ENCODE measurements at places on chromosomes 1 and 21.

DNA sequence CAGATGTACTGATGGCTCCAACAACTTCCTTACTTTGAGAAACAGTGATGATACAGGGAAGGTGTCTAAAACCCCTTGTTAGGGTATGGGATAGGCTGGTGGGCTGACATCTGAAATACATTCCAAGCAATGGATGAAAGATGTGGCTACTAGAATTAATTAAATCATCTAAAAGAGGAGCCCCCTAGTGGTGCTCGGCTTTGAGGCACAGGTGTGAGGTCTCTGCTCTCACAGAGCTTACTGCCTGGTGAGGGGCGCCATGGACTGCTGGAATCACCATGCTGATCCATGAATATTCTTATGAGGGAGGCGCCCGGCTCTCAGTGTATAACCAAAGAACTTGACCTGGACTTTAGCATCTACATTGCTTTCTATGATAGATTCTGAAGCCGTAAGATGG is 48.5 kb downstream of the GNG4 start:
- DNase-seq = no peak

GRCh38 chr1:235883261-235883927 is 16.7 kb upstream of the LYST start:
- DNase-seq = no peak

- no peak for DNase-seq
Measured at GRCh38 chr1:21312407-21312992, 22.2 kb upstream of the ECE1 start.

DNA sequence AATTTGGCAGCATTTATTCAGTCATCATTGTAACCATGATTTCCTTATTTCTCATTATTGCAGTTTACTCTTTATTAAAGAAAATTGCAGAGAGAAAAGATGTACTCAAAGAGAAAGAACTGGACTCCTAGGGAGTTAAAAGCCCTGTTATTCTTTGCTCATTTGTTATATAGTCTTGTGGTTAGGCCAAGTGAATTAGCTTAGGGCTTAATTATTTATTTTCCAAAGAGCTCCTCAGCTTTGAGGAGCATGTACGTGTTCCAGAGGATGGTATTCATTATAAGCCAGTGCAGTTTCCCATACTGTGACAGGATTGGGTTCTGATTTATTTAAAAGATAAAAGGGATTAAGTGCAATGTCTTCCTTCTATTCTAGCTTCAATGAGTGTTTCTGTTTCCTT is 86.4 kb downstream of the GPR161 start:
- no peak for DNase-seq

DNA sequence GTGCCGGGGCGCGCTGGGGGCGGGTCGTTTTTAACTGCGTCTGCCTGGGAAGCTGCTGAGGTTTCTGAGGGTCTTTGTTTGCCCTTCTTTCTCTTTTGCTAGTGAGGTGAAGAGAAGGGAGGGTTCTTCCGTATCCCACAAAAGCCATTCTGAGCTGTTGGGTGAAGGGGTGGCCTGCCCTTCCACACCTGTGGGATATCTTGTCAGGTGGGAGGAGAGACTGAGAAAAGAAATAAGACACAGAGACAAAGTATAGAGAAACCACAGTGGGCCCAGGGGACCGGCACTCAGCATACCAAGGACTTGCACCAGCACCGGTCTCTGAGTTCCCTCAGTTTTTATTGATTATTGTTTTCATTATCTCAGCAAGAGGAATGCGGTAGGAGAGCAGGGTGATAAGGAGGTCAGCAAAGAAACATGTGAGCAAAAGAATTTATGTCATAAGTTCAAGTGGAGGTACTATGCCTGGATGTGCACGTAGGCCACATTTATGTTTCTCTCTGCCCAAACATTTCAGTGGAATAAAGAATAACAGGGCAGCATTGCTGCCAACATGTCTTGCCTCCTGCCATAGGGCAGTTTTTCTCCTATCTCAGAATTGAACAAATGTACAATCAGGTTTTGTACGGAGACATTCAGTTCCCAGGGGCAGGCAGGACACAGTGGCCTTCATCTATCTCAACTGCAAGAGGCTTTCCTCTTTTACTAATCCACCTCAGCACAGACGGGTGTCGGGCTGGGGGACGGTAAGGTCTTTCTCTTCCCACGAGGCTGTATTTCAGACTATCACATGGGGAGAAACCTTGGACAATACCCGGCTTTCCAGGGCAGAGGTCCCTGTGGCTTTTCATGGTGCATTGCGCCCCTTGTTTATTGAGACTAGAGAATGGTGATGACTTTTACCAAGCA is 972 bp downstream of the PGBD2 start:
- no peak for DNase-seq

GRCh38 chr1:25068829-25069228 is 138.8 kb upstream of the RUNX3 start:
- DNase-seq = no peak

- no peak for DNase-seq
Measured at GRCh38 chr21:44524414-44525371, 15.3 kb downstream of the KRTAP10-1 start.

DNA sequence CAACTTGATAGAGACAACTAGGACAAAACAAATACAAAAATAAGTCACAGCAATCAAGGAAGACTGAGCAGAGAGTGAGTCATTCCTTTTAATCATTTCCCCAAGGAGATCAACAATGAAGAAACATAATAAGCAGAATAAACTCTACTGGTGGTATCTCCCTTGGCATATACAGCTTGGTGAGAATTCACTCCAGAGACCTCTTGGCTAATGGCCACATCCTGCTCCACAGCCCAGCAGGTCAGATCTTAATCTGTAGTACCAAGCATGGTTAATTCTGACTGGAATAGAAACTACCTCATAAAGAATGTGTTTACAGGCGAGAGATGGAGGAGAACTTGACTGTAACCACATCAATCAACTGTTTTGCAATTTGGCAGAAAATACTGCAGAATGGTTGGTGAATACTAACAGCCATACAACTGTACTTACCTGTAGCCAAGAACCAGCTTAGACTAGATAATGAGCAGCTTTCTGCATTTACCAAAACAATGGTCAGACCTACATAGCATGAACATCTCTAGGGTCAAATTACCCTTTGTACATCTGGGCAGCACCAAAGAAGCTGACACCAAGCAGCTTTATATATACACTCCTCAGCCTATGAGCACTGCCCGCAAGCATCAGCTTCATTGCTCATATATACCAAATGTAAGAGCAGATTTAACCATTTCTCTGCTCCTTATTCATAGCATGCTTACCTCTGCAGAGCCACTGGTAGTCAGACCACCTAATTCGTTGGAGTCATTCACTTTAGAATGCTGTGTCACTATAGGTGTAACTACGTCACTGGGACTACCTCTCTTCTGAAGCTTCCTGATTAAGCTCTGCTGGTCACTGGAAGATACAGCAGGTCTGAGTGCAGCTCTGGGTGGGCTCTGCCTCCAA is 51.0 kb downstream of the KIAA0319L start:
- DNase-seq = peak; percentile 37

DNA sequence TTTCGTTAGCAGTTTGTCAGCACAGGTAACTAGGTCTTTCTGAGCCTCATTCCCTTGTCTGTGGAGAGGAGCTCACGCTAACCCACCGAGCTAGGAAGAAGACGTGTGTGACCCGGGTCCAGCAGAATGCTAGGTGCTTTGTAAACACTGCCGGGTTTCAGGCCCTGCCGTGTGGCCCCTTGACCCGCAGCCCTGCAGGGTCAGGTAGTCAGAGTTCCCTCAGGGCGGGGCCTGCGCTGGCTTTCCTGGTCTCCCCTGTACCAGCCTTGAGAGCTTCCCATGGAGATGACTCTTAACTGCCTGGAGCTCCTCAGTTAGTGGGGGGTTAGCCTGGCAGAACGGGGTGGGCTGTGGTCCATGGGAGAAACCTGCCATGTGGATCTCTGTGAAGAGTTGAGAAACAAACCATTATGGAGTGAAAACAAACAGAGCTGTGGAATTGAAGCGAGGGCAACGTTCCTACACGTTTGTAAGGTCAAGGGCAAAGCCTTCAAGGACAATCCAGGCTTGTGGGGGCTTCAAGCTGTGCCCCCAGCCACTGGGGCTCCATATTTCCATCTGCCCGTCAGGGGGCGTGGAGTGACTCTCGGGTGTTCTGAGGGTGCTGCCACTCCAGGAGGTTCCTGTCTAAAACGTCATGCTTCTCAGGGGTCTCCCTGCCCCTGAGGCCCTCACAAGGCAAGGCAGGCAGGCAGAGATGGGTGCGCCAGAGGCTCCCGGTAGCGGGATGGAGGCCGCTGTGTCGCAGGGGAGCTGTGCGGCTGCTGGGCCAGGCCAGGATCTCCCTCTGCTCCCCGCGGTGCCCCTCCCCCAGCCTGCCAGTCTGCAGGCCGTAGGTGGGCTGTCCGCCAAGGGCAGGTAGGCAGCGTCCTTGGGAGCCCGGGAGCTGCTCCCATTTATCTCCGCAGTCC is 23.8 kb downstream of the LHX4 start:
- no peak for DNase-seq

DNA sequence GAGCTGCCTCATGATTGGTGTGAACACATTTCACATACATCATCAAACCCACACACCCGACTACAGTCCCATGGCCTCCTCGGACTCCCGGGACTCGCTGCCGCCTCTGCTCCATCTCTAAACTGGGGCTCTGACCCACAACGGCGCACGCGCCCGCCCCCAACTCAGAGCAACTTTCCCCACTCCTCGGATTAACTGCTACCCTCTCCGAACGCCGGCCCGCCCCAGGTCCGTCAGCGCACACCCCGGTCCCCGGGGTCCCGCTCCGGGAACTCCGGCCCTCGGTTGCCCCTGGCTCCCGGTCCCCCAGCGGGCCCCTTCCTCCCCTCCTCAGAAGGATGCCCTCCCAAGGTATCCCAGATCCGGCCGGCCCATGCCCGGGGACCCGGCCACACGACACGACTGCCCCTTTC is 740 bp downstream of the DSTYK start:
- DNase-seq = no peak

- no peak for DNase-seq
Measured at GRCh38 chr1:36522021-36522420, 39.3 kb upstream of the CSF3R start.

DNA sequence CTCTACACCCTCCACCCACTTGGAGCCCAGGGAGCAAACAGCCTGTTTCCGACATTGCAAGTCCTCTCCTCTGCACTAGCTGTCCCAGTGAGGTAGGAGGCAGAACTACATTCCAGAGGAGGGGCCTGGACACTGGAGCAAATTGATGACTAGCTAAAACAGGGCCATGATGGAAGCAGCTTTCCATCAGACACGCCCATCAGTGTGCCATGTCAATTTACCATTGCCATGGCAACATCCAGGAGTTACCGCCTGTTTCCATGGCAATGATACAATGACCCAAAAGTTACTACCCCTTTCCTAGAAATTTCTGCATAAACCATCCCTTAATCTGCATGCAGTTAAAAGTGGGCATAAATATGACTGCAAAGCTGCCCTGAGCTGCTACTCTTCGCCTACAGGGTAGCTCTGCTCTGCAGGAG is 647.1 kb downstream of the PTPRU start:
- no peak for DNase-seq

DNA sequence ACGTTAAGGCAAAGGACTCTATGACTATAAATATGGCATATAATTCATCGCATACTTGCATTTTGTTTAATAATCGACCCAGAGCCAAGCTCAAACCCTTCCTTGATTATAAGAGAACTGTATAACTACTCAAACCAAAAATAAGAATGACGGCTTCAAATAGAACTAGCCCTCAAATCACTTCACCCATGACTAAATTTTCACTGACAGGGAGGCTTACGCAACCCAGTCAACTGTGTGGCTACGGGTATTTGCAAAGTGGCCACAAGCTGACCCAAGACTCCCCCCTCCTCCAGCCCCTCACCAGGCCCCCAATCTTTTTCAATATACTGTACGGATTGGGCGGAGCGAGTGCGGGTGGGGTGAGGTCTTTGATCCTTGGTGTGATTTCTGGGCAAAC is 268.3 kb downstream of the ASTN1 start:
- DNase-seq = no peak

GRCh38 chr1:230867903-230868735 is at the start of gene C1orf198:
TSS of gene C1orf198 (minus strand) at chr1:230868521. CDS start at chr1:230868512, 9 bp downstream.
- DNase-seq = peak; percentile 51

- DNase-seq = no peak
Measured at GRCh38 chr1:169530448-169530847, 44.7 kb upstream of the SLC19A2 start.

DNA sequence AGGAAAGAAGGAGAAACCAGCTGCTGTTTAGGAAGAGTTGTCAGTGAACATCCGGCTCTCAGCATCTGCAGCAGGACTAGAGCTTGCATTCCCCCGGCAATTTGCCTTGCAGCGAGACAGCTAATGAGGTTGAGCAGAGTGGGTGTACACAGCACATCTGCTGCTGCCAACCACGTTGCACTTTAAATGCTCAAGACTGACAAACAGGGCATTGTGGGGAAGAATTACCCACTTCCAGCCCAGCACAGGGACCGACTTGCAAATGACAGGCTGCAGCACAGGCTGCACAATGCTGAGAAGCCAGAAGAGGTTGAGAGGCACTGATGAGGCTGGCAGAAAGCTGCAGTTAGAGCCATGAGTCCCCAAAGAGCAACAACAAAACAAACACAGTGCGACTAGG is 47.5 kb upstream of the PLA2G2C start:
- no peak for DNase-seq

GRCh38 chr1:207847116-207847515 is 63.8 kb downstream of the CD34 start:
- no peak for DNase-seq

DNA sequence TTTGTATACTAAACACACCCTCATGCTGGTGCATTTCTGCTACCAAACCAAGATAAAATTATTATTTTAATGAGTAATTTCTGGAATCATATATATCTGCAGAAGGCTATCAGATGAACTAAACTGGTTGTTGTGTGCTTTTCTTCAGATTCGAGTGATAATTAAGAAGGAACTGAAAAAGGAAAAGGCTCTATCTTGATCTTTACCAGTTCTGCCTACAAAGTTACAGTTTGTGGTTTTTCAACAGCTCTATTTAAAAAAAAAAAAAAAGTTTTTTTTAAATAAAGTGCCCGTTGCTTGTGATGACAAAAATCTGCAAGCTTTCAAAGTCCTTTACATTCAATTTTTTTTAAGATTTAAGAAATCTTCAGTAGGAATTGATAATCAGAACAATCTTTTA is 13.6 kb downstream of the DENND1B start:
- DNase-seq = no peak

DNA sequence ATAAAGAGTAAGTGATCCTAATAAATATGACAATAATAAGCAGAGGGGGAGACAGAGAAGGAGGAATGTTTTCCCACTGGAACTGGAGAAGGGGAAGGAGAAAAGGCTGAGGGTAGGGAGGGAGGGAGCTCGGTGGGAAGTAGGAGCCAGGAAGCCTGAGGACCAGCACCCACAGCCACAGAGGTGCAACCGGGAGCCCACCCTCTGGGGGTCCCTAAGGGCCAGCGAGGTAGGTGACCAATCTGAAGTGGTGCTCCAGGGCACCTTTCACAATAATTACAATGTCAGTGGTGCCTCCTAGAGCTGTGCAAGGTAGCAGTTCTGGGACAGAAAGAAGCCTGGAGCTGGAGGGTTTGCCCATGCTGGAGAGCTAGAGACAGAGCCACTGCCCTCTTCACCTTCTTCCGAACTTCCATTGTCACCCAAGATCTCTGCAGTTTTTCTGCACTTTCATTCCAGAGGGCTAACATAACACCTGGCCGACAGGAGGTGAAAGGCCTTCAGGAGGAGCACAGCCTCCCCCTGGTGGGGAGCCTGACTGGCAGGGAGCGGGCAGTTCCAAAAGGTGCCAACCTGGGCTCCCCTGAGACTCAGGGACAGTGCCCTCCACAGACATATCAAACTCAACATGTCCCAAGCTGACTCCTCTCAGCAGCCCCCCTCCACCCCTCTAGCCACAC is 4.1 kb upstream of the AHCYL1 start:
- peak; percentile 19 for DNase-seq

GRCh38 chr1:110118636-110119396 is 6.6 kb downstream of the UBL4B start:
- no peak for DNase-seq

GRCh38 chr1:98794196-98794886 is 132.8 kb downstream of the SNX7 start:
- DNase-seq = peak; percentile 24
